ENCODE measurements at places on chromosomes 3 and 15.

GRCh38 chr3:159473206-159473605 is 515.4 kb upstream of the IL12A start:
- no peak overlapping the region for H3K4me3 ChIP-seq
- no peak overlapping the region for H3K27ac ChIP-seq
- no peaks in the 10 kb centered on the region for H3K27me3 ChIP-seq
- no peak for DNase-seq

DNA sequence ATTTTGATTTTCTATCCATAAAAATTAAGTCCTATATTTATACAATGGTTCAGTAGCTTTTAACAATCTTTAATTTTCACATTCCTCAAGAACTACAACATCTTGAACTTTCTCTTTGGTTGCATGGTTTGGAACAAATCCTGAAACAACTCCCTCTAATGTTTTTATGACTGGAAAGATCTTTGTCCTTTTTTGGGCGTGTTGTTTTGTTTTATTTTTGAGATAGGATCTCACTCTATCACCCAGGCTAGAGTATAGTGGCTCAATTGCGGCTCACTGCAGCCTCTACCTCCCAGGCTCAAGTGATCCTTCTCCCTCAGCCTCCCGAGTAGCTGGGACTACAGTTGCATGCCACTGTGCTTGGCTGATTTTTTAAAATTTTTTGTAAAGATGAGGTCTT is 4.0 kb downstream of the STX19 start:
- no peak overlapping the region for H3K4me3 ChIP-seq
- H3K27me3 ChIP-seq = no peaks in the 10 kb centered on the region
- H3K36me3 ChIP-seq = peaks cover 7% of the 10 kb centered on the region
- no peak for DNase-seq
- no peak overlapping the region for H3K27ac ChIP-seq

DNA sequence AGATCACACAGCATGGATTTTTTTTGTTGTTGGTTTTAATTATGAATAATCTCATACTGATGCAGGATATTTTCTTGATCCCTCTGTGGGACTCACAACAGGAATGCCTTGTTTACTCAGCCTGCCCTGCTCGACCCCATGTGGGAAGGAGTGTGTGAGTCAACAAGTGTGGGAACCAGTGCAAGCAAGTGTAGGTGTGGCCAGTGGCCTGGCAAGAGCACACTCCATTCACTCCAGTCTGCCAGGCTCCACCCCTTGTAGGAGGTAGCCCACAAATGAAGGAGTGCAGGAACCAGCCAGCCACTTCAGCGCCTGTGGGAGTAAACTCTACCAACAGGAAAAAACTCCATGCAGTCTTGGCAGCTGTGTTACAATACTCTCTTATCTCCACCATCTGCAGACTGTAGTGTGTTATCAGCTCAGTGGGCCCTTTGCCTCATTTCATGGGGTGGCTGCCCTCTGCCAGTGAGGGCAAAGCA is 393.6 kb downstream of the OTOL1 start:
- DNase-seq = no peak
- no peak overlapping the region for H3K27ac ChIP-seq
- no peaks in the 10 kb centered on the region for H3K4me1 ChIP-seq
- H3K27me3 ChIP-seq = no peaks in the 10 kb centered on the region
- H3K36me3 ChIP-seq = no peaks in the 10 kb centered on the region
- no peak overlapping the region for H3K4me3 ChIP-seq

DNA sequence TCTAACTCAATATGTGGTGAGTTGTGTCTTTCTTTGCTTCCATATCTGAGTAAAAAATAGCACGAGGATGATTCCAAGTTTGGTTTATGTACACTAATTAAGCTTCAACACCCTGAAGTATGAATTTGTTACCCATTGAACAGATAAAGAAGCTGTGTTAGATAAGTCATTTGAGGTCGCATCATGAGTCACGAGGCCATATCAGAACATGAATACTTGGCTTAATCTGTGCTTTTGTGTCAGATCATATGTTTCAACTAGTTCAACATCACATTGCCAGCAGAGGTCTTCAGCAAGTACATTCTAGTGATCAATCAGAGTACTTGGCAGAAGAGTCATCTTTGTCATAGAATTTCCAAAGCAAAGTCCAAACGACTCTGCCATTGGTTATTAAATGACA is 26.3 kb upstream of the MITF start:
- H3K27ac ChIP-seq = no peak overlapping the region
- no peak overlapping the region for H3K4me3 ChIP-seq
- H3K36me3 ChIP-seq = no peaks in the 10 kb centered on the region
- no peaks in the 10 kb centered on the region for H3K27me3 ChIP-seq
- DNase-seq = no peak

- H3K27ac ChIP-seq = no peak overlapping the region
- DNase-seq = no peak
- H3K4me3 ChIP-seq = no peak overlapping the region
Observed at GRCh38 chr3:58723173-58723572, 56.6 kb upstream of the FAM3D start.
